T47D (cell line): ENCODE measurements at places on chromosomes 2 and 18.

GRCh38 chr2:109644571-109645275 is 30.6 kb downstream of the SOWAHC start:
- peak; percentile 13 for DNase-seq

DNA sequence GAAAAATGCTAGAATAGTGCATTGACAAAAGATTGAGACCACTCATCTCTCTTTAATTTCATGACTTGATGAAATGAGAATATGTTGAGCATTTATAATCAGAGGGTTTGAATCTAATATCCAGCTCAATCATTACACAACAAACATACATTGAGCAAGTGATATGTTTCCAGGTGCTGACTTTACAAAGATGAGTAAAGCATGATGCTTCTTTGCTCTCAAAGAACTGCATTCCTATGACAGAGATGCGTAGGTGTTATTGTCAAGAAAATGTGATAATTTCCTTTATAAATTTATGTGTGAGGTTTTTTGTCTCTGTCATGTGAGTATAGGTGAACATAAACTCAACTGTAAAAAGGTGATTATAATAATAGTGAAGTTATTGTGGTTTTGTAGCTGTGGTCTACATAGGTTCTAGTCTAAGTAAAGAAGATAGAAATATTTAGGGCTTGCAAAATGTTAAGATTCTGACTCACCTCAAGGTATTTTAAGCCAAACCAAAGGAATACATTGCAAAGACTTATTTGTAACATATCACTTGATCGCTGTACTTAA is 389.8 kb downstream of the GALNT13 start:
- DNase-seq, result no peak

GRCh38 chr2:111216811-111217652 is 96.3 kb downstream of the BCL2L11 start:
- no peak for DNase-seq

- DNase-seq, result no peak
Observed at GRCh38 chr2:29047083-29047845, 27.1 kb downstream of the PCARE start.

- DNase-seq, result no peak
Observed at GRCh38 chr2:283996-284794, 3.7 kb downstream of the ALKAL2 start.

GRCh38 chr2:228507231-228507824 is 325.8 kb upstream of the SPHKAP start:
- no peak for DNase-seq

DNA sequence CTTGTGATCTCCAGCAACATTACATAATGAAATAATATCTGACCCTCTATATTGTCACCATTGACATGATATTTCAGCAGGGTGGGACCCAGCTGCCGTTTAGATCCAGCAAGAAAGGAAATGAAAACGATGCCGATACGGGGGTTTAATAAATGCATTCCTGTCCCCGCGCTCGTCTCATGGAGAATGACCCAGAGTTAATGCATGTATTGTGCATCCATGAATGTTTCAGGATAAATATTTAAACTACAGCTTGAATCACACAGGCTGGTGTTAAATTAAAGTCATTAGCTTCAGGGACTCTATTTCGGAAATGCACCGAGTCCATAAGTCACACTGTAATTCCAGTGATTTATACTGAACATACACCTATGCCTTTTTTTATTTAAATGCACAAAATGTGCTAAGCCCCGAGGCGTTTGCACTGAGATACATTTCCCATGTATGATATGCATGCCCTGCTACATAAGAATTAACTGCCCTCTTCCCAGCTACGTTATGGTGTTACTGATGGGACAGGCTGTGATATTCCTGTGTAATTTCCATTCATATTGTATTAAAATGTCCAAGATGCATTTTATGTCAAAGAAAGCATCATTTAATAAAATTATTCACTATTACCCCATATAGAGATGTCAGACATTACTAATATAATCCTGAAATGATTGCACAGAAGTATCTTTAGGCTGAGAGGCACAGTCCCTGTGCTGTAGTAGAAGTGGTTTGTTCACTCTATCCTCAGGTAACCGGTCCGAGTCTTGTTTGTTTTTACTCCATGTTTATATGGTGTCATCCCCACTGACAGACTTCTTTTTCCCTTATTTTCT is 109.3 kb upstream of the ZNF516 start:
- no peak for DNase-seq

DNA sequence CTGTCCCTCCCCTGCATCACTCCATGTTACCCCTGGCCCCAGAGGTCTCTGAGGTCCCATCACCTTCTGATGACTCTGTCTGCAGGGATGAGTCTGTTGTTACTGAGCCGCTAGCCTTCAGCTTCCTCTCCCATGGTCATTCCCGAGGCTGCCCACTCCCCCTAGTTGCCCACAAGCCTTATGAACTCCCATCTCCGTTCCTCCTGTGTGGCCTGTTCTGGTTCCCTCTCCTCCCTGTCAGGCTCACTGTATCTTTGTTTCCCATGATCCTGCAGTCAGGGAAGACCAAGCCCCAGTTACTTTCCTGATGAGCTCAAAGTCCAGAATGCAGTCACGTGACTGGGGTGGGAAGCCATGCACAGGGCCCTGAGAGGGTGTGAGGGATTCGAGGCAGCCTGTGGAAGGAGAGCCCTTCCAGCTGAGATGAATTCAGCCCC is 39.5 kb downstream of the INPP4A start:
- no peak for DNase-seq

- no peak for DNase-seq
Observed at GRCh38 chr18:71725256-71725655, 818.9 kb downstream of the CBLN2 start.

GRCh38 chr18:8767340-8767739 is 62.0 kb downstream of the MTCL1 start:
- no peak for DNase-seq

GRCh38 chr18:45850021-45850420 is 24.5 kb downstream of the SIGLEC15 start:
- DNase-seq, result no peak

DNA sequence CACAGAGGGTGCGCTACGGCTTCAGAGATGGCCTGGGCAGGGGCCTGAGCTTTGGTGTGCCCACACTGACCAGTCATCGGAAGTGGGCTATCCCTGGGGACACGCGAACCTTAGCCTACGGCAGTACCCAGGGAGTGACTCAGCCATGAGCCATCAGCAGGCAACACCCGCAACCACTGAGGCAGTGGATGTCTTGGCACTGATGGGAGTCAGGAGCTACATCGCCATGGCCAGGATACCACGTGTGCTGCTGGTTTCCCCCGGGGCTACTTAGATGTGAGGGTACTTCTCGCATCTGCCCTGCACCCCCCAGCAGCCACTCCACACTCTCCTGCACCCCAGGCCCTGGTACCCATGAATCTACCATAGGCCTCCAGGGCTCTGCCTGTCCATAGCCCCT is 12.8 kb upstream of the HPCAL1 start:
- no peak for DNase-seq

- DNase-seq, result no peak
Observed at GRCh38 chr2:207939342-207940108, 85.8 kb downstream of the PLEKHM3 start.

DNA sequence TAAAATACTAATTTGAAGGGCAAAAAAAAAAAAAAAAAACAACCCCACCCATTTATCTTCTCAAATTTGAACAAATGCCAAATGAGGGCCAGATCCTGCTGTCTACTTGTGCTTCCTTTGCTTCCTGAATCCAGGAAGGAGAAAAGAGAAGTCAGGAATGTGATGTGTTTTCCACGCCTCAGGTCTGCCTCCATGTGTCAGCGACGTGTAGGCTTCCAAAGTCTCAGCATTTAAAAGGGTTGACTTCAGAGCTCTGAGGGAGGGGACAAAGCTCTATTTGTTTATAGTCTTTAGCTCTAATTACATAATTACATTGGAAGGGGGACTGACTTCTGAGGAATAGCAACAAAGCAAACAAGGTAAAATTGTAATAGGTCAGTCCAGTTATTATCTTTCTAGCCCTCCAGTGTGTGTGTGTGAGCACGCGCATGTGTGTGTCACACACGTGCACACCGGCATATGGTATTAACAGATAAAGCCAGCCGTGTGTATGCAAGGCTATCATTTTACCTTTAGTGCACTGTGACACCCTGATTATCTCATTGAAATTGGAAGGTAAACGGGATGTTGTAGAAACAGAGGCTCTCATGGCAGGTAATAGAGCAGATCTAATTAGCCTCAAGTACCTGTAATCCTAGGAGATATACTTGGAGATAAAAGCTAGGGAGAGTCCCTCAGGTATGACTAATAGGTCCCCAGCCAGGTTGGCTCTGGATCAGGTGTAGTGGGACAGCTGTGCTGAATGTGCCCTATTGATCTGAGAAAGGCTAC is 911.4 kb upstream of the ZEB2 start:
- DNase-seq, result peak; percentile 51

GRCh38 chr2:96108151-96108540 is 8.2 kb downstream of the ADRA2B start:
- no peak for DNase-seq

- DNase-seq, result no peak
Observed at GRCh38 chr2:193966590-193966989, 1690.4 kb upstream of the SLC39A10 start.

DNA sequence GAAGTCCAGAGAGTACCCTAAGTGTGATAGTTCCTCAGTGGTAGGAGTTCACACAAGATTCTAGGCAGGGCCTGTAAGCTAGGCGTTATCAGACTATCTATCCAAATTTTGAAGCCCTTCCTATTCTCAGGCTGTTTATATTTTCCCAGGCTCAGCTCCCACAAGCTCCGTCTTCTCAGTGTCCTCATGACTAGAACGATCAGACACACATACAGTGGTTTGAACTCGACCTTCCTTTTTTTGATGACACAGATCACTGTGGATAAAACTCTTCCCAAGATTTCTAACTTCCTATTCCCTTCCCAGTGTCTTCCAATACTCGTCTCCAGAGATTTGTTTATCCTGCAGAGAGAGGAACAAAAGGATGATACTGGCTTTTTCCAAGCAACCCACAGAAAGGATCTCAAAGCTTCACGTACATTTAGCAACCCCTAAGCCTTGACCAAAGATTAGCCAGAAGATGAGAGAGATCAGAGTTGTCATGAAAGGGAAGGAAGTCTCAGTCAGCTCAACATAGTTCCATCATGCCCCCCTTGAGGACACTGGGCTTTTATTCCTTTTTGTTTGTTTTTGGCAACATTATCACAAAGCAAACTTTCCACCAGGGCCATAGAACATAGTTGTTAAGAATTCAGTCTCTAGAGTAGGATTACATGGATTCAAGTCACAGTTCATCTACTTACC is 42.3 kb upstream of the DOK6 start:
- DNase-seq, result no peak

DNA sequence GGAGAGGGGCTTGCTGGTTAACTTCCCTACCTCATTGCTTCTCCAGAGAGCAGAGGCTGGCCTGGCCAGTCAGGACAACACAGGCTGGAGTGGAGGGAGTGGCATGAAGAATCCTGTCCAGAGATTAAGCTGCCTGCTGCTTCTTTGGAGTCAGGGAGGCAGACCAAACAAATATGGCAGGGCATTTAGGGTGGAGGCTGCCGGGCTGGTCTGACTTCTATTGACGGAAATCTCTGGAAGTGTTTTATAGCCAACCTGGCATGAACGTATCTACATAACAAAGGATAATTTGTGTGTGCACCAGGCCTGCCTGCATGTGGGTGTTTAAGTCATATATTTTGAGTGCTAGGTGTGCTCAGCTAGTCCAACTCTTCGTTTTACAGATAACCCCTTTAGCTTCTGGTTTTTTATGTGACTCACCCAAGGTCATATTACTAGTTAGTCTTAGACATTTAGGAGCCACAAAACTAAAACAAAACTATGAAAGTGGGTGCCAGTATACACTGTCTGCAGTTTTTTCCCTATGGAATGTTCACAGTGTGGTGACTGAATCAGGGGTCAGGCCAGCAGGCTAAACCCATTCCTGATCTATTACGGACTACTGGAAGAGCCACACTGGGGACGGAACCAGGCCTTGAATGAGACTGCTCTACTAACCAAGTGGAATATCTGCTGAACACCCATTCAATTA is 5.5 kb downstream of the NPC1 start:
- DNase-seq, result no peak

DNA sequence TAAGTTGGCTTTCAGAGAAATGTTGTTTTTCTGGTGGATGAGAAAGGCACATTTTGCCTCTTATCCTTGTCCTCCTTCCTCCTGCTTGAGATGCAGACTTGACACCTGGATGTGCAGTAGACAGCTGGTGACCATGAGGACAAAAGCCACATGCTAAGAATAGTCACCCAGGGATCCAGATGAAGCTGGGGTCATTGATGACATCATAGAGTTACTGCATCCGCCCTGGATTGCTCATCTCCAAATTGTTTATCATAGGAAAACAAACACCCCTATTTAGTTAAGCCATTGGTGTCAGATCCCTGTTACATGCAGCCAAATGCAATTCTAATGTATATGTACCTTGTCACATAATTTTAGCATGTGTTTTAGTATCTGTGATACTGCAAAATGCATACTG is 16.3 kb upstream of the SLC1A4 start:
- no peak for DNase-seq
